Sciatic nerve (tissue), 2 donors: ENCODE measurements at places on chromosomes 12 and 14.
A peak's percentile ranks its signal among the peaks of the same experiment; 100 is the strongest.

GRCh38 chr12:58888131-58888783 lies 32.0 kb downstream of the LRIG3 start:
- no peak for DNase-seq

DNA sequence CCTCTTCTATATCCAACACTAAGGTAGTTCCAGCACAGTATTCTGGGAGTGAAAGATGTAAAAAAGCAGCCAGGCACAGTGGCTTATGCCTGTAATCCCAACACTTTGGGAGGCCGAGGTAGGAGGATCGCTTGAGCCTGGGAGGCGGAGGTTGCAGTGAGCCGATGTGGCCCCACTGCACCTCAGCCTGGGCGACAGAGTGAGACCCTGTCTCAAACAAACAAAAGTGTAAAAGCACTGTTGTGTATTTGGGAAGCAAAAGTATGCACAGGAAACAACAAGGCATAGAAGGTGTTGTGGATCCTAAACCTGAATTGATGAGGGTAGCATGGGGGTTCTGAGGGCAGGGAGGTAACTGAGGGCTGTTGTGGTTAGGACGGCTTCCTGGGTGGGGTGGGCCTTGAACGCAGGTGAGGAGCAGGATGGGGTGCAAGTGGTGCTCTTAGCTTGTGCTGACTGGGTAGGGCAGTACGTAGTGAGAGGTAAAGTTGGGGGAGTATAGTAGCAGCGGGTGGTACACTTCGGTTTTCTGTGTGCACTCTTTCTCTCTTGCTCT lies 64.2 kb downstream of the RASSF3 start:
- no peak for DNase-seq

DNA sequence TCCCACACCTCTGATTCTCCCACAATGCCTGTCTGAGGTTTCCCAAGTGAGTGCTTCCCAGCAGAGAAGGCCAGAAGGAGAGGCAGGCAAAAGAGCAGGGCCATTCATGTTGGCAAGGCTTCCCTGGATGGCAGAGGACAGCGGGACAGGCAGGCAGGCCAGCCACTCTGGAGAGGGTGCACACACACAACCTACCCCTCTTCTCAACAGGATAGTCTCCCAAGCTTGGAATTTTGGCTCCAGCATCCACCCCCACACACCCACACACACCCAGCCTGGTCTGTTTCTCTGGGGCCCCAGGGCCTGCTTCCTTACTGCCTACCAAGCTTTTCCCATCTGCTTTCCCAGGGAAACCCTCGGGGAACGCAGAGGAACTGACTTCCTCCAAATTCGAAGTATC lies 15.4 kb upstream of the RACGAP1 start:
- peak; percentile 42 for DNase-seq

- no peak for DNase-seq
Observed at GRCh38 chr14:29893989-29894388, 33.7 kb downstream of the PRKD1 start.

DNA sequence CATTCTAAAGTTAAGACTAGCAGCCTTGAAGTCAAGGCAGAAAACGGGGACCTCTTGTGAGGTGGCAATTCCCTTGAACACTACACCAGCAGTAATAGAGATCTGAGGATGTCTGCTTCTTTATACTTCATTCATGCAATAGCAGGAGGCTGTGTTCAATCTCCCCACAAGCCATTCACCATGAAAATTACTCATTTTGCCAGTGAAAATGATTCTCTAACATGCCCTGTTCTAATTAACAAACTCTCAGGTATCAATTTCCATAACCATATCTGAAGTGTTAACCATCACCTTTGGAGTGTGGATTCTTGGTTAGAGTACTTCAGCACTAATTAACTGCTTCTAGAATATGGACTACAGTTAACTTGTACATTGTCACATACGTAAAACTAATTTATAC lies 3.4 kb upstream of the GLIPR1 start:
- DNase-seq = no peak

DNA sequence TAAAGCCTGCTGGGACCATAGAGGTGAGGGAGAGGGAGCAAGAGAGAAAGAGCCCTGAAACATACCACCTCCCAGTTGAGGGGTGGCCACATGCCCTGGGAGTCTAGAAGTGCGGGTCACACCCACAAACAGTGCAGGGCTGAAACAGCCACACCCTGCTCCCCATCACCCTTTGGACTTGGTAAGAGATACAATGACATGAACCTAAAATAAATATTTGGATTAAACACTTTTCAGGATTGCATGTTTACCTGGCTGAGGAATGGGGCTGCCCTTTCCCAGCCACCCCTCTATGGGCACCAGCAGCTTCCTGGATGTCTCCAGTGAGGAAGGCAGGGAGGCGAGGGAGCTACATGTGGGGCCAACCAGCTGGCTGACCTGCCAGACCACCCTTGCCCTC lies 39.0 kb upstream of the TC2N start:
- no peak for DNase-seq

DNA sequence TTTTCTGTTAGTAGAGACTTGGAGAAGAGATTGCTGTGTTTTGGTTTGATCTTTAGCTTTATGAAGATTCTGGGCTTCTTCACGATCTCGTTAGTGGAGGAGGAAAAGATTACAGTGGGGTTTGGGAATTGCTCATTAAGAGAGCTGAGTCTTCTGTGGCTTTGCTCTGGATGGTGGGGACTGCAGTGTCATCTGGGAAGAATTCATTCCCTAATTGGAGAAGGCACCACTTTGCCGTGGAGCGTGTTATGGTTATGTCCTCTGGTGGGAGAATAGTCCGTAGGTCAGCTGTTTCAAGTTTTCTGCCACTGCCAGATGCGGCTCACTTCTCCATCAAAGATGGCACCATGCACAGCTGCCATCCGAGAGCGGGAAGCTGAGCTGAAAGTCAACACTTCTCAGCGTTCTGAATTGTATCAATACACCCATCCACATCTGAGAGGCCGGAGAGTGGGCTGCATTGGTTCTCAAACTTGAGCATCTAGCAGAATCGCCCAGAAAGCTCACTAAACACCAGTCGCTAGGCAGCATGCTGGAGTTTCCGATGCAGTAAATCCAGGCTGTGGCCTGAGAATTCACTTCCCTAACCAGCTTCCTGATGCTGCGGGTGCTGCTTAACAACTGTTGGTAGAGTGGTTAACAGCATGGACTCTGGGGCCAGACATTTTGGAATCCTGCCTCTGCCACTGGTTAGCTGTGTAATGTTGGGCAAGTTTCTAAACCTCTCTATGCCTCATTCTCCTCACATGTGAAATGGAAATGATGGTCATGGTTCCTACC lies 117.8 kb downstream of the PLXNC1 start:
- DNase-seq = no peak

GRCh38 chr12:53063708-53064612 lies 14.1 kb downstream of the TNS2 start:
- peak; percentile 84 for DNase-seq

DNA sequence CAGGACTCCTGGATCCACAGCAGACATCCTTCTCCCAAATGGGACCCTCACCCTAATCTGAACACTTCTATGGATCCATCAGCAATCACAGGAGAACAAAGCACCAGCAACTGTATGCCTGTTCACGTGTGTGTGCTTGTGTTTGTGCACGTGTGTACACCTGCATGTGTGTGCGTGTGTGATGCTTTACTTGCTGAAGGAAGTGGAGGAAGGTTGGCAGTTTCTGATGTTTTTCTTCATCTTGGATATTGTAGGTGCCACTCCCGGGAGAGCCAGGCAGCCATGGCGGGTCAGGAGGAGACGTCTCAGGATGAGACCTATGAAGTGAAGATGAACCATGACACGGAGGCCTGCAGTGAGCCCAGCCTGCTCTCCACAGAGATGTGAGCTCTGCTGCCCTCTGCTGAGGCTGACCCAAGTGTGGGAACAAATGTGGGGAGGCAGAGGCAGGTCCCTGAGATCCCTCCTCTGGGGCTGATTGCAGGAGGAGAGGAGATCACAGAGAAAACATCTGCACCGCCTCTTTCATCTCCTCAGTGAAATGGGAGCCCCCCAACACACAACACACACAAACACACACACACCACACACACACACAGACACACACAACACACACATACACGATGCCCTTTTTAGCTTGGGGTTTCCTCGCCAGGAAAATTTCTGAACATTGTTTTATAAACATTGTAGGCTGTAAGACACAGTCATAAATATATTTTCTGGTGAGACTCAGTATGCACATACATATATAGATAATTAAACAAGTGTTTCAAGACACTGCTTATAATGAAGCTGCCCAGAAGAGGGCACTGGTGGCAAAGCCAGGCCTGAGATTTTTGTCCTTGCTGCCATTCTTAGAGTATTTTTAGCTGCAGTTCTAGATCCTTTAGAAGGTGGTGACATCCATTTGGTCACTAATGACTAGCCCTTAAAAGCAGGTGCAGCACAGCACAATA lies 112.2 kb upstream of the FKBP4 start:
- DNase-seq = no peak

GRCh38 chr12:45518291-45519235 lies 210.9 kb upstream of the ARID2 start:
- DNase-seq = no peak

DNA sequence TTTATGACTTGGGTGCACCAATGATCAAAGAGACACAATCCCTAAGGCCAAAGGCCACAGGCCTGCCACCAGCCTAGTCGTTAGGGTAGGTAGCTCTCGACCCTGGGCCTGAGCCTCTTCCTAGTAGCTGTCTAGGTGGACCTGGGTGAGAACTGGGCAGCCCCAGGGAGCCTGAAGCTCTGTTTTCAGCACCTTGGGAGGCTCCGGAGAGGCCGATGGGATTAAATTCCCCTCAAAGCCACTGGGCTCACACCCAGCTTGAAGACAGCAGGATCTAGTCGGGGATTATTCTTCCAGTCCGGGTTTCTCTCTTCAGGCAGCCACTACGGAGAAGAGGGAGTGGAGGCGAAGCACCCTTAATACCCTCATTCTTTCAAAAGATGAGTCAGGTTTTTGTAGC lies 79.8 kb downstream of the TMEM260 start:
- DNase-seq = no peak

DNA sequence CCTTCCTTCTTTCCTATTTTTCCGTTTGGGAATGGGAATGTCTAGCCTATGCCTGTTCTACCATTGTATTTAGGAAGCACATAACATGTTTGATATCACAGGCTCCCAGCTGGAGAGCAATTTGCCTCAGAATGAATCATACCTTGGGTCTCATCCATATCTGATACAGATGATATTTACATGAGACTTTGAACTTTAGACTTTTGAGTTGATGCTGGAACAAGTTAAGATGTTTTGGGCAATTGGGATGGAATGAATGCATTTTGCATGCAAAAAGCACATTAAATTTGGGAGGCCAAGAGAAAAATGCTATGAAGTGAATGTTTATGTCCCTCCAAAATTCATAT lies 61.9 kb upstream of the BEGAIN start:
- no peak for DNase-seq

- peak; percentile 52 for DNase-seq
Observed at GRCh38 chr14:105857826-105858675, 331.7 kb downstream of the TMEM121 start.

GRCh38 chr12:3598896-3599860 lies 108.2 kb downstream of the PRMT8 start:
- no peak for DNase-seq

- DNase-seq = no peak
Observed at GRCh38 chr12:89469361-89469760, 55.2 kb downstream of the GALNT4 start.
